ENCODE measurements at places on chromosomes 6 and 20.

DNA sequence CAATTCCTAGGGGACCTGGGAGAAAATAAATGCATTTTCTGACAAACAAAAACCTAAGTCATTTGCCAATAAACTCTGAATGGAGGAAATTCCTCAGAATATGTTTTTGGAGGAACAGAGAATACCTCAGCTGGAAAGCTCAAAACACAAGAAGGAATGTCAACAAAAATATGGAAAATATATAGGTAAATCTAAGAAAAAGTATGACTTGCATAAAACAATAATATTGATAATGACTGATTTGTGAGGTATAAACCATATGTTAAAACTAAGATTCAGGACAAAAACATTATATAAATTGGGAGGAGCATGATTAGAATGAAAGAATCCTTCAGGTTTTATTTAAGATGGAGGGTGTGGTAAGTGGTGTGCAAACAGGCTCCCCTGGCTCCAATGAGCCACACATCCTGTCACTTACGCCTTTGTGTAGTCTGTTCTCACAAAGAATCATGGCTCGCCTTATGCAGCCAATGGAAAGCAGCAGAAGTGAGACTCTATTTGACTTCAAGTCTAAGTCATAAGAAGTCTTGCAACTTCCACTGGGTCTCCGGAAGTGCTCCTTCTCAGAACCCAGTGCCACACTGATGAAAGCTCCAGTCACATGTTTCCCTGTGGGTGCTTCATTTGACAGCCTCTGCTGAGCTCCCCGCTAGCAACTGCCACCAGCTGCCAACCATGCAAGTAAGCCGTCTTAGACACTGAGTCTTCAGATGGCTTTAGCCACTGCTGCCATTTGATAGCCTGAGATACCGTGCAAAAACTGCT is 8.1 kb downstream of the CFAP61 start:
- no peak for DNase-seq

- DNase-seq: no peak
These were observed 433.2 kb upstream of the MARCKS start for GRCh38 chr6:113423956-113424355.

GRCh38 chr6:156760377-156760776 is 16.8 kb upstream of the ARID1B start:
- DNase-seq: no peak

GRCh38 chr6:144176043-144176442 is 25.7 kb downstream of the STX11 start:
- DNase-seq: no peak

DNA sequence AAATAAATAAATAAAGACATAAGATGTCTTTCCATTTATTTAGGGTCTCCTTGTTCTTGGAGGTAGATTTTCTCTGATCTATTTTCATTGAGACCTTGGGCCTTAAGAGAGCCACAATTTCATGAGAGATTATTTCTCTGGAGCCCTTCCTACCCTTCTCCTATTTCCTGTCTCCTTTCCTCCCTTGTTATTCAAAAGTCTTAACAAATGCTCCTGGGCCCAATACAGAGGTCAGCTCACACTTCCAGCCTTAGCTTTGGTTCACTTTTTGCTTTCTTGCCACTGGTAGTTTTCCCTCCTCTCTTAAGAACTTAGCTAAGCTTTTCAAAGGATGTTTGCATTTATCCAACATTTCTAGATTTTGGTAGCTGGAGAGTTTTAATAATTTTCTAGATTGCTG is 44.0 kb downstream of the PTPRA start:
- DNase-seq: no peak

GRCh38 chr6:155314773-155315515 is 660 bp upstream of the TFB1M start:
- no peak for DNase-seq

- no peak for DNase-seq
These were observed 22.9 kb downstream of the FAM110A start for GRCh38 chr20:856361-856775.

- peak; percentile 91 for DNase-seq
These were observed 1.1 kb downstream of the SPAG4 start for GRCh38 chr20:35616465-35617396.

DNA sequence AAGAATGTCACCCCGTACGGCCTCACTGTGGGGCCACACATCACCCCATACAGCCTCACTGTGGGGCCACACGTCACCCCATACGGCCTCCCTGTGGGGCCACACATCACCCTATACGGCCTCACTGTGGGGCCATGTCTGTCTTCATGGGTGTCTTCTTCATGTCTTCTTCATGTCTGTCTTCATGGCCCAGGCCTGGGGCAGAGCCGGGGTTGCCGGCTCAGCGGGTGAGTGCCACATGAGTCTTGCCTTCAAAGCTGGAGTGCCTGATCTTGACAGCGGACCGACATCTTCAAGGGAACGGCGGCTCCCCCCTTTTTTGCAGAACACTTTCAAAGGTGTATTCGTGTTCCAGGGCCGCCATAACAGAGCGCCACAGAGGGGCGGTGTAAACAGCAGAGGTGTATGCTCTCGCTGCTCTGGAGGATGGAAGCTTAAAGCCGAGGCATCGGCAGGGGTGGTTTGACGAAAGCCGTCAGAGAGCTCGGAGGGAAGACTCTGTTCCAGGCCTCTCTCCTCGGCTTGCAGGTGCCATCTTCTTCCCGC is 365.0 kb downstream of the TAF4 start:
- DNase-seq: no peak

GRCh38 chr6:28953039-28953584 is 29.3 kb upstream of the TRIM27 start:
- DNase-seq: no peak

- no peak for DNase-seq
These were observed 78.7 kb downstream of the TMEM170B start for GRCh38 chr6:11616200-11616611.

- no peak for DNase-seq
These were observed 242.0 kb downstream of the TBXT start for GRCh38 chr6:165925474-165926156.

DNA sequence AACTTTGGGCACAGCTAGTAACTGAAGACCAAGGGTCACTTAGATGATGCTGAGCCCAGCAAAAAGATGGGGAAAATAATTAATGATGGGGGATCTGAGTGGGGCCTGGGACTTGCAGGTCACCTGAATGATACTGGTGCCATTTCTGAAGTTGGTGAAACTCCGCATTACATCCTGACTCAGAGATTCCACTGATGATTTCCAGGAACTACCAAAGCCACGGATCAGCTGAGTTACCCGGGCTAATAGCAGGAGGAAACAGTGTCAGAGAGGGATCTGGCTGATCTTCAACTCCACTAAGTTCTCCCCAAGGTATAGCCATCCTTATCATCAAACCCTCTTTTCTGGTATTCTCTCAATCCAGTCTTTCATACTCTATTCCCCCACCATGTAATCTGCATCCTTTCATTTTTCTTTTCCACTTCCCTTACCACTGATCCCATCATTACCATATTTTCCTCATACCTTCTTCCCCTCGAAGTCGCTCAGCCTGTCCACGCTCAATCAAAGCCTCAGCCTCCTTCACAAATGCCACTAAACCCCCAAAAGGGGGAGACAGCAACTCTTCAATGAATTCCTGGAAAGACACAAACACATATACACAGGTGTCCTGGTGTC is 20.2 kb downstream of the VPS52 start:
- DNase-seq: no peak

DNA sequence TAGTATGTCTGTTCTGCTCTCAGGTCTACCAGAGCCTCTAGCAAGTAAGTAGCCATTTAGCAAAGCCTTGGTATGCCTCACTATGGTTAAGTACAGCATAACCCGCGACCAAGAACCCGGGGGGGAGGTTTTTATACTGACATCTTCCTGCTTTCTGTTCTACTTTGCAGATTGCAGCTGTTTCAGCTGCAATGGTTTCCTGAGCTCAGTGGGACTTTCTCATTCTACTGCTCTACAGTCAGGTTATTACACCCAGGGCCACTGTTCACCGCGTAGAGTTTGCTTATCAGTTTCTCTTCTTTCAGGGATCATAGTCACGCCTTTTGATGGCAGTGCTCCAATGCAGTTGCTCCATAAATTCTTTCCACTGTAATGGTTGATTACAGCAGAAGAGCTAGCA is 631.3 kb downstream of the TFAP2A start:
- no peak for DNase-seq

DNA sequence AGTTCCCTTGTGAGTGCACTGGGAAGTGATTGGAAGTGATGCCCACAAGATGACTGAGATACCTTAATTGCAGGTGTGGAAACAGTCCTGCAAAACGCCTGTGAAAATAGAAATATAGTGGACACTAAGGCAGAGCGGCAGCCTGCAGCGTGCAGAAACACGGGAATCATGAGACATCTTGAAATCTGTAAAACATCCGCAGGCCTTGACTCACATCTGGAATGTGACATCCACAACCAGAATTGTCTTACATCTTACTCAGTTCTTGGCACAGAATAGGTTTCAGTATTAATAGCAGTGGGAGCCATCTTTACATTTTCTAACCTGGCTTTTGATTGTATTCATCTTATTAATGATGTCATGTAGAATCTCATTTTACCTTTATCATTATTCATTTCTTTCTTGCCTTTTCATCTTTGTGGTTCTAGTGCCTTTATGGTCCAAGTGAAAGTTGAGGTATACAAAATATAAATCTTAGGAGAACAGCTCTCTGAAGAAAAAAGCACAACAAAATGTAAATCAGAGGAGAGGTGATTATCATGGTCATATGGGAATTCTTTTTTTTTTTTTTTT is 44.6 kb downstream of the CDYL start:
- DNase-seq: no peak
